ENCODE measurements at places on chromosomes 5 and 9.

DNA sequence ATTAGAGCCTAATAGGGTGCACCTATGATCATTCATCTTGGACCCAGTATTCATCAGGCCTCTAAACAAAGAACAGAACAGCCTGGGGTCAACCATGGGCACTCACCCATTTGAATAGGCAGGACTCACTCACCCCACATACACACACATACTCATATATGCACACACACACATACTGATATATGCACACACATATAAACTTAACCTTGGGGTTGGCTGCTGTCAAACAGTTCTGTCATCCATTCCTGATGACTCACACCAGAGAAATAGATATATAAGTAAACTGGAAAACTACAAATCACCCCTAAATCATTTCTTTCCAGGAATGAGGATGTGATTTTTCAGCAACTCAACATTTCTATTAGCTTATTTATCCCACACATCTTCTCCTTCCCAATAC lies 51.3 kb downstream of the ARL15 start:
- DNase-seq: no peak

DNA sequence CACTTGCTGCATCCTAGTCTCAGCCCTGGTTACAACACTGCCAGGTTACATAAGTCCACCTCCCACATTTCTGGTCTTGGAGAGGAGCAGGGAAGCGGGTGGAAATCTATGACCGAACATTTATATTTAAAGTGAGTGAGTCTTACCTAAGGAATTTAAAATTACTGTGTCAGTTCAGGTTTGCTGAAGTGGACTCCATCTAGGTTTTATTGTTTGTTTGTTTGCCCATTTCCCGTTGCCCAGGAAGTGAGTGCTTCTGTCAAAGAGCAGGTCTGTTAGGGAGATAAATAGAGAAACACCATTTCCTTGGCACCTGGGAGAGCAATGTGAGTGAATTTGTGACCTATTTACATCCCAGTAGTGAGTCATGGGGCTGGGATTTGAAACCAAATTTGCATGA lies 179.5 kb downstream of the KIF4B start:
- DNase-seq: no peak

GRCh38 chr5:81896764-81897163 lies 75.1 kb upstream of the ATG10 start:
- no peak for DNase-seq

DNA sequence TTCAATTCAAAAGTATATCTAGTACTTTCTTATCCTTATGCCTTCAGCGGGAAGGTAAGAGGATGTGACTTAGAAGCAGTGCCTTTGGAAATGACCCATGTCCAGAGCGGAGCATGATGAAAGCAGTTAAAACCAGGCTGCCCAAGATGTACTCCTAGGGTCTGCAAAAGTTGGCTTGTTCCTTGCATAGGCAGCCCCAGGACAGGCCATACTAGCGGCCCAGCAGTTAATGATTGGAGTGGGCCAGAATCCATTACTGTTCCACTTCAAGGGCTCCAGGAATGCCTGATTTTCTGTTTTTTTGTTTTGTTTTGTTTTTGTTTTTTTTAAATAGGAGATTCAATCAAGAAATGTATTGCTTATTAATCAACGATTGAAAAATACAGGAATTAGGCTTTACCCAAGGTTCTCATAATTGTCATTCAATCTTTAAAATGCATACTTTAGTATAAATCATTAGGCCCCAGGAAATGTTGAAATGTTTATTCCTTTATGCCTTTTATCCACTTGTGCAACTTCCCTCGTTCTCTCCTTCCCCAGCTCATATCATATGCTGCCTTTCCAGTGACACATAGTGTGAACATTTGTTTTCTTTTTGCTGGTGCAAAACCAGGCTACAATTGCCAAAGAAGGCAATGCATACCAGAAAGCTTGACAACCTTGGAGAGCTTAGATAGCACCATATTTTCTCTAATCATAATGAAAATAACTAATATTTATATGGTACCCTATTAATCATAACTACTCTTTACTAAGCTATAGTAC lies 190.8 kb downstream of the ARHGEF28 start:
- DNase-seq: no peak

DNA sequence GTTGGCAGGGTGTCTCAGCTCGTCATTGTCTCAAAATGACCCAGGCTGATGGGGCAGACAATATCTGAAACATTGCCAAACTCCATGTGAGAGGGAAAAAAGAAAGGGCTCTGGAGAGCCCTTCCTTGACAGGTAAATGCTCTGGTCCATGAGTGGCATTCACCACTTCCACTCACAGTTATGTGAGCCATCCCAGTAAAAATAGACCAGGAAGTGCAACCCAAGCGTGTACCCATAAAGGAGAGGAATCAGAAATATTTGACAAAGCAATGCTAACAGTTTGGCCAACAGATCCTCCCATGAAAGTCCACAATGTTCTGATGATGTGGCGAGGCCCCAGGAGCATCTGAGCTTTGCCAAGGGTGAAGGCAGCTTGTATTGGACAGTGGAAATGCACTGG lies 49.4 kb downstream of the ASTN2 start:
- no peak for DNase-seq

GRCh38 chr5:34474573-34475021 lies 181.5 kb upstream of the RAI14 start:
- DNase-seq: no peak

DNA sequence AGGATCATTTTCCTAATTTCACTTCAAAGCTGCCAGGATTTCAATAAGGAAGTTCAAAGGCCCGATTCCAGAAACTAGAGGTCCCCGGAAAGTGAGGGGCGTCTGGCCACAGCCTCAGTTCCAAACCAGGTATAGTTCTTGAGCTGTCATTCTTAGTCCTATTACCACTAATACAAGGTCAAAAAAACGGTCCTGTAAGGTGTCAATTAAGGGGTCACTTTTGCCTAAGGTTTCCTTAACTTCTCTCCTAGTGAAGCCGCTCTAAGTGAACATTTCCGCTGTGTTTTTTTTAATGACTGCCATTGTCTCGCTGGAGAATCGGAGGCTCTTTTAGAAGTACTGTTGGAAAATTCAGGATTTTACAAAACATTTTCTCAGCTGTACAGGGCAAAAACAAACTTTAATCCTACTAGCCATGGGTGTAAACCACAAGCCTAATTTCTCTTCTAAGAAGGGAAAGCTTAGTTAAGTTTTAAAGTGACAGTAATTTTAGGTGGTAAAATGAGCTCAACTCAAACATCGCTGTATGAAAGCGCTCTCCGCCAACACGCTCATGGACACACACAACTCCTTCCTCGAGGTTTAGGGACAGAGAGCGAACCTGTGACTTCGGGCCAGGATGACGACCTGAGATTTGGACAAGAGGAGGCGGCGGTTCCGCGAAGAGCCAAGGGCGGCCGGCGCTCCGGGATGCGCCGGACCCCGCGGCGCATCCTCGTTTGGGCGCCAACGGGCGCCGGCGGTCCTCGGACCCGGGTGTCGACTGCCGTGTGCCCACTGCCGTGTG lies 76.7 kb upstream of the IFNE start:
- no peak for DNase-seq

DNA sequence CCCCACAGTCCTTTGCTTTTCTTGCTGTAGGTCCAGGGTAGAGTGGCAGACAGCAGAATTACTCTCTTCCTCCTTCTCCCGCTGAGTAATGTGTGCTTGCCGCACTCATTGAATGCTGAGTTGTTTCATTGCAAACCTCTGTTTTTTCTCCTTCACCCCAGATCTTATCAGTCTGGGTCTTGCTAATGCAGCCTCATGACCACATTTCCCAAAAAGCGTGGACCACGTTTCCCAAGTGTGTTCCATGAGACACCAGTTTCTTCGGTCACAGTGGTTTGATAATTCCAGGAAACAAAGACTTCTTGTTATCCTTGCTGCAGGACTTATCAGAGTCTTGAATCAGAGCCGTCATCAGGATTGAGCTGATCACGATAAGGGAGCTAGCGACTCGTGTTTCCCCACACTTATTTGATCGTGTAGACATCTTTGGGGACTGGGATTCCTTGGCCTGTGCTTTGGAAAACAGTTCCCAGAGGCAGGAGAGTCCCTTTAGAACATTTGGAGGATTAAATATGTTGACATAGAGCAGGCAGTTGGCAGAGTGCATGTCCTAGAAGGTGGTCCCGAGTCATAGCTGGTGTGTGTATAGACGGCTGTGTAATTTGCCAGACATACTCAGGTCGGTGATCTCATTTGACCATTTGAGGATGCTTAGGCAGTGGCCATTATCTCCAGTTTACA lies 4.4 kb downstream of the LRRC8A start:
- DNase-seq: no peak

GRCh38 chr9:38067859-38068681 lies 957 bp downstream of the SHB start:
- no peak for DNase-seq

GRCh38 chr5:73892806-73893205 lies 266.8 kb downstream of the ARHGEF28 start:
- no peak for DNase-seq

- DNase-seq: no peak
Observed at GRCh38 chr5:73770172-73771025, 144.4 kb downstream of the ARHGEF28 start.

GRCh38 chr9:73118898-73119554 lies 32.6 kb upstream of the ANXA1 start:
- DNase-seq: no peak

DNA sequence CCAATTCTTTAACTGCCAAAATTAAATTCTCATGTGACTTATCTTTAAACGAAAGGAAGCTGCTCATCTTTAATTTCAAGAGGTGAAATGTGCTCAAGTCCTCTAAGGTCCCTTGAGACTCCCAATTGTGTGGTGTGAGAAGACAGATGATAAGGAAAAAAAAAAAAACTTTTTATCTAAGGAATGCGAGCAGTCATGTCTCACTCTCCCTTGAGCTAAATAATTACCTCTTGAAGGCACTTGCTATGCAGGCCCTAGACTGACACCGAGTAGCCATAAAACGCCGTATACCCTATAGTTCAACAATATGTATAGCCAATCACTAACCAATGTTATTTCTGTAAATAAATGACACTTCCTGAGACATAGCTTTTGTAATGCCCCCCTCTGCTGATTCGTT lies 1.5 kb upstream of the DTWD2 start:
- DNase-seq: no peak

DNA sequence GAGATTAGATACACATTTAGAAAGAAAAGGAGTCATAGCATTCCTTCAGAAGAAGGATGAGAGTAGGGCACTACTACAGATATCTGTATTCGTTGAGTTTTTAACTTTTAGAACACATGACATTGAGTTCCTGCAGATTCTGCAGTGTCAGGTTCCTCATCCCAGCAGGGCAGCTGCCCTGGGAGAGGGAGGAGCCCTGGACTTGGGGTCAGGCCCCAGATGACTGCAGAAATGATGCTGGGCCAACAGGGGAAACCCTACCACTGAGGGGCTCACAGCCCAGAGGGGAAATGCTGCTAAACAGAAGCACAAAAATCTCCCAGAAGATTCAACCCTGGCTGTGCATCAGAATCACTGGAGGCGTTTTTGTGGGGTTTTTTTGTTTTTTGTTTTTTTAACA lies 68.9 kb upstream of the TAF1L start:
- no peak for DNase-seq

- no peak for DNase-seq
Observed at GRCh38 chr5:122997294-122997693, 39.2 kb downstream of the PPIC start.

- no peak for DNase-seq
Observed at GRCh38 chr5:473551-474192, 30.7 kb downstream of the EXOC3 start.

DNA sequence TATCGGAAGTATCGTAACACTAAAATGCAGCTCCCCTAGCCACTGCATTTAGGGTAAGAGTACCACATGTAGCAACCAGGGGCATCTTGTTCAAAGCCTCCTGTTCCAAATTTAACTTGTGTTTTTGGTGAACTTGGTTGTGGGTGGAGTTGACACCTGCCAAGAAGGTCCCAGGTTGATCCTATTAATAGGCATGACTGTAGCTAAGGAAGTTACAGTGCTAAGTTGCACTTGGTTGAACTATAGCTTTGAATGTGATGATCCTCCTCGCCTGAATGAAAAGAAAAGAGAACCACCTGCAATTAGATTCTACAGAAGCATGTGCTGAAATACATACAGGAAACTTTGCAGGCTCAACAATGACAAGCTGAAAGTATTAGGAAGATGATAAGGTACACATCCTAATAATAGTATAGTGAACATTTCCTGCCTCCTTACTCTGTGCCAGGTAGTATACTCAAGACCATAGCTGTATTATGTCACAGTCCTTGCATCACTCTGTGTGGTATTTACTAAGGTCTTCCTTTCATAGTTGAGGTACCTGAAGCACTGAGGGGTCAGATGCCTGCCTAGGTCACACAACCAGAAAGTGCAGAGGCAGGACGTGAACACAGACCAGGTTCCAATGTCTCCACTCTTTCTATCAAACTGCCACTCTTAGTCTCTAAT lies 64.5 kb upstream of the PIP5K1B start:
- DNase-seq: no peak

GRCh38 chr9:121303456-121304451 lies 35.8 kb downstream of the GSN start:
- no peak for DNase-seq

GRCh38 chr5:73682176-73682575 lies 56.2 kb downstream of the ARHGEF28 start:
- DNase-seq: no peak

DNA sequence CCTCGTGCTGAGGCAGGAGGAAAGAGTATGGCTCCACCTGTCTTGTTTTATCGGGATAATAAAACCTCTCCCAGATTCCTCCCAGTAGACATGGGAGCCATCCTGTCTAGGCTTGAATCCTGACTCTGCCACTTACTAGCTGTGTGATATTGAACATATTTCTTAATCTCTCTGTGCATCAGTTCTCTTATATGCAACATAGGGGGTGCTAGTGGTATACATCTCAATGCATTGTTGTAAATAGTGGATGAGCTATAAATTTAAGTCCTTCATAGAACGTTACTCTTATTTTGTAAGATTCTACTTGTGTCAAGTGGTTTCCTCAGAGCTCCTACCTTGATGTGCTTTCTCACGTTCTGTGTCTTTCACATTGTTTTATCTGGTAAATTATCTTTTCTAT lies 417.7 kb upstream of the POU5F2 start:
- no peak for DNase-seq

DNA sequence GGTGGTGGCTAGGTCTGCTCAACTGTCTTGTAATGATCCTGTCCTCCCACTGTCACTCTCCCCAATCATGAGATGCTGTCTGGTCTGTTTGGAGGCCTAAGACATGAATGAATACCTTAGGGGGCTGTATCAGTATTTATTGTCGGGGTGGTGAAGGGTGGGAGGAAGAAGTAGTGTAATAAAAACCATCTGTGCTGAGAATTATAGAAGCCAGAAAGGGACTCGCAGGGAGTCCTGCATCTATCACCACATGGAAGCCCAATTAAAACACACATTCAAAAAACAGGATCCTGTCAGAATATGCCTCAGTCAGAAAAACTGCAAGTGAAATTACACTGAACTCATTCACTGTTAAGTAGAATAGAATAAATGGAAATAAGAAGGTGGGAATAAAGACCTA lies 1134.3 kb upstream of the C9orf72 start:
- DNase-seq: no peak

GRCh38 chr5:95519151-95519550 lies 35.6 kb downstream of the SKIC3 start:
- DNase-seq: no peak

- no peak for DNase-seq
Observed at GRCh38 chr5:155711882-155712281, 615.1 kb upstream of the SGCD start.
